ENCODE measurements at places on chromosomes 7 and 10.

- no peak for DNase-seq
Measured at GRCh38 chr7:112383671-112384417, 66.4 kb upstream of the IFRD1 start.

DNA sequence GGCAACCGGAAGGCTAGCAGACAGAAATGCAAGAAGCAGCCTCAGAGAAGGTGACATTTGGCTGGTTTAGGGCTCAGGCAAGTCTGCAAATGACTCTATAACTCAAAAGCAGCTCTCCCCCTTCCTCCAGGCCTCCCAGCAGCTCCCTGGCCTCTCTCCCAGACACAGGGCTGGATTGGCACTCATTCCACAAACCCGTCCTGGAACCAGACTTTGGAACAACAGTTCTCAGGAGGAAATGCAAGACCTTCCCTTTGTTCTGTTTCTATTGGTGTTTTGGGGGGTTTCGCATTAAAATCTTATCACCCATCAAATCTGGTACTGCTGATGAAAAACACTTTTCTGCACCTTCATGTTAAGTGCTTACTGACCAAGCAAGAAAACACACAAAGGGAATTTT lies 40.3 kb upstream of the EFCAB10 start:
- DNase-seq, result no peak

DNA sequence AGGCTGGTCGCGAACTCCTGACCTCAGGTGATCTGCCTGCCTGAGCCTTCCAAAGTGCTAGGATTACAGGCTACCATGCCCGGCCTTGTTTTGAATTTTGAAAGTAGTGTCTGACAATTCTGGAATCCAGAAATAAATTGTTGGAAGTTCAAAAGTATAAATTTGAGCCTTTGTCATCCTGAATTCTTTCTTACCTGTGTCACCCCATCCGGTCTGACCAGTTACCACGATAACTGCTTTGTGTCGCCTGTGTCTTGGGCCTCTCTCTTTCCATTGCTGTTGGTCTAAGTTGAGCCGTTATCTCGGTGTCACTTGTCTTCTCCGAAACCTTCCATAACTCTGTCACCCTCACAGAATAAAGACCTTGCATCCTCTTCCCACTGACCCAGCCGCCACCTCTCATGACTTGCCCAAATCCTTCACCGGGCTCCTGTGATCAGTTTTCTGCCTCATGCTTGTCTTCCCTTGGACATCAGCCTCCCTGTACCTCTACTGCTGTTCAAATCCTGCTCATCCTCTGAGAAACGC lies 18.6 kb downstream of the CUL1 start:
- DNase-seq, result no peak

- DNase-seq, result no peak
Measured at GRCh38 chr10:73439055-73439454, 5.7 kb upstream of the MSS51 start.

GRCh38 chr7:18890885-18891621 lies 226.4 kb downstream of the TWIST1 start:
- no peak for DNase-seq

DNA sequence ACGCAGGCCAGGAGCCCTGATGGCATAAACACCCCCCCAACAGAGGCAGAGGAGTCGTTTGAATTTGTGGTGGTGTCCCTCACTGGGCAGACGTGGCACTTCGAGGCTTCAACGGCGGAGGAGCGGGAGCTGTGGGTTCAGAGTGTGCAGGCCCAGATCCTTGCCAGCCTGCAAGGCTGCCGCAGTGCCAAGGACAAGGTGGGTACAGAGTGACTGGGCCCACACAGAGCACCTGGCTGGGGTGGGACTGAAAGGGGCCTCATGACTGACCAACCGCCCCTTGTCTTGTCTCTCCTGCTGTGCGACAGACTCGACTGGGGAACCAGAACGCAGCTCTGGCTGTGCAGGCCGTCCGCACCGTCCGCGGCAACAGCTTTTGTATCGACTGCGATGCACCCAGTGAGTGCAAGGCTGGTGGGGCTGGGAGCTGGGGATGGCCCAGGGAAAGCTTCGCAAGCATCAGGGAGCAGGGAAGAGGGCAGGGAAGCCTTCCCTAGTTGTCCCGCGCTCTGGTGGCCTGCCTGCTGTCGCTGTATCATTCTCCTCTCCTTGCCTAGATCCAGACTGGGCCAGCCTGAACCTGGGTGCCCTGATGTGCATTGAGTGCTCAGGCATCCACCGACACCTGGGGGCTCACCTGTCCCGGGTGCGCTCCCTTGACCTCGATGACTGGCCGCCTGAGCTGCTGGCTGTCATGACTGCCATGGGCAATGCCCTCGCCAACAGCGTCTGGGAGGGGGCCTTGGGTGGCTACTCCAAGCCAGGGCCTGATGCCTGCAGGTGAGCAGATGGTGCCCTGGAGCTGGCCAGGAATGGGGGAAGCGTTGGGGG lies 25.4 kb downstream of the GBX1 start:
- no peak for DNase-seq

All from kidney capillary endothelial cell (primary cell).